ENCODE measurements at places on chromosomes 12 and 14.

GRCh38 chr12:71128191-71128788 lies 29.5 kb downstream of the TSPAN8 start:
- DNase-seq, result no peak

DNA sequence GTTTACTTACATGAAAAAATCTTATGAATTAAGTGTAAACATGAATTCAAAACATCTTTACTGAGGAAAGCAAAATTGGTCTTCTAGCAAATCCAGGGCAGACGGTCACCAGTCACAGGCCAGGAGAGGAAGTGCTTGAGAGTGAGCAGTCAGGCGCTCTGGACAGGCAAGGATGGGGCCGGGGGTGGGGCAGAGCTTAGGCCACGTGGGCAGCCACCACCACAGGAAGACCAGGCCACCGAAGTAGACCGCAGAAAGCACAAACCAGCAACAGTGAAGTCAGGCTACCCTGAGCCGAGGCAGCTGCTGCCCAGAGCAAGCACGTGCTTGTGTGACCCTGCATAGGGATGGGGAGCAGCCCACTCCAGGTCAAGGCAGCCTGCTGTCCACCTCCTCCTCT lies 33.5 kb downstream of the SLC6A12 start:
- DNase-seq, result no peak

DNA sequence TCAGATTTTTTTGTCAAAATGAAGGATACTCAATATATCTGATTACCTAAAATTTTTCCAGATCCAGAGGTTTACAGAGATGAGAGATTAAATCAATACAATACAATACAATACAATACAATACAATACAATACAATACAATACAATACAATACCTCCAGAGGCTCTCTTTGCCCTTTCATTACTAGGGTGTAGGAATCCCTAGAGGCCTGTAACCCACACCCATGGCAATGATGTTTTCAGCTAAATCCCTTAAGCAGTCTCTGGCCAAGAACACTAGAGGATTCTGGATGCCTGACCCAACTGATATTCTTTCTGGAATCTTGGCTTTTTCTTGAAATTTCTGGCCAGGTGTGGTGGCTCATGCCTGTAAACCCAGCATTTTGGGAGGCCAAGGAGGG lies 23.7 kb upstream of the AEBP2 start:
- no peak for DNase-seq

- DNase-seq, result no peak
Measured at GRCh38 chr12:85805654-85806053, 30.6 kb downstream of the RASSF9 start.

DNA sequence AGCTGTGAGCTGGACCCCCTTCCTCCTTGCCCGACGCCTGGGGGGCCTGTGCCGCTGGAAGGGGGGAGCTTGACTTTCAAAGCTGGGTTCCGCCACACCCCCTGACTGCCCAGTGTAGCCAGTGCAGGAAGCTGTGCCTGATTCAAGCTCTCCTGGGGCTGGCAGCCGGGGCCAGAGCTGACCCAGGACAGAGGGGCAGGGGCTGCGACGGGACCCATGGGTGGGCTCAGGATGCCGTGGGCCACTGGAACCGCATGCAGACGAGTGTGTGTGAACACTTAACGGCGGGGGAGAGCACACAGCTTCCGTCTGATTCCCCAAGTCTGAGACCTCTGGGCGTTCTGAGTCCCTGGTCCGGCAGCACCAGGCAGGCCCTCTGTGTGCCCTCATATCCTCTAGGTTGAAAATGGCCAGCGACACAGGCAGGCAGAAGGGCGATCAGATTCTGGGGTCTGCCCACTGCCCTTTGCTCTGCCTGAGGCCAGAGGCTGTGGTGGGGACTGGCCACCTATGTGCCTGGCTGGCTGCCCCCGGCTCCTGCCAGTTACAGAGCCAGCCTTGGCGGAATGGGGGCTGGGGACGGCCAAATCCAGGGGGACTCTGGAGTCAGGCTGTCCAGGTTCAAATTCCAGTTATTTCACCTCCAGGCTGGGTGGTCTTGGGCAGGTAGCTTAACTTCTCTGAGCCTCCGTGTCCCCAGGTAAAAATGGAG lies 54.0 kb downstream of the CYP46A1 start:
- DNase-seq, result no peak

Measured in renal cortex interstitium (tissue), 15 donors.